Bone marrow (tissue), 2 donors: ENCODE measurements at places on chromosomes 7 and 10.

DNA sequence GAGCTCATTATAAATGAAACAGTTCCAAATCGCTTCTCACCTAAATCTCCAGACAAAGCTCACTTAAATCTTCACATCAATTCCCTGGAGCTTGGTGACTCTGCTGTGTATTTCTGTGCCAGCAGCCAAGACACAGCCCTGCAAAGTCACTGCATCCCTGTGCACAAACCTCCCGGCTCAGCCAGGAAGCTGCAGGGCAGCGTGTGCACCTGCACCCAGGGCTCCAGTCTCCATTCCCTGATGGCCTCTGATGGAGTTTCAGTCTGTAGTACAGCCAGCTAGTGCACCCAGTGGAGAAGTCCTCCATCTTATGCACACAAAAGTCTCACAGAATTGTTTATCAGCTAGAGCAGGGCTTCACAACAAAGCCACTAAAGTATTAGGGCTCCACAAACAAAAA lies 51.1 kb upstream of the PRSS58 start:
- DNase-seq, result no peak

- DNase-seq, result no peak
Measured at GRCh38 chr7:34165927-34166550, 260.7 kb downstream of the BMPER start.

GRCh38 chr7:11636274-11636673 lies 195.7 kb downstream of the THSD7A start:
- DNase-seq, result no peak

DNA sequence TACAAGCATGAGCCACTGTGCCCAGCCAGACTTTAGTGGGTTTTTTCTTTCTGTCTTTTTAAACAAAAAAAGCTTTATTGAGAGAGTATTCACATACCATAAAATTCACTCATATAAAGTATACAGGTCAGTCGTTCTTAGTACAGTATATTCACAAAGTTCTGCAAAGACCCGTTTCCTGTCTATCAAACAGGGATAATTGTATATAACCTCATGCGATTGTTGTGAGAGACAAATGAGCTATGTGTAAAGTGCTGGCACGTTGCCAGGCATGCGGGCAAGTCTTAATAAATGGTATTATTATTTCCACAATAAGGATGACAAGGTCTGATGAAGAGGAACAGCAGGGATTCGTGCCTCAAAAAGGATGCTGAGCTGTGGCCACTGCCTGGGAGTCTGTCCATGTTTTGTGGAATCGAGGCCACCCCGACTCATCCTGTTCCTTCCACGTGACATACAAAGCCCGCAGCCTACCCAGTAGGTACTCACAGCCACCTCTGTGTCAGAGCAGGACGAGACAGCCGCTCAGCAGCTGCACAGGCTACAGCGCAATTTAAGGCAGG lies 51.6 kb downstream of the SMKR1 start:
- no peak for DNase-seq

DNA sequence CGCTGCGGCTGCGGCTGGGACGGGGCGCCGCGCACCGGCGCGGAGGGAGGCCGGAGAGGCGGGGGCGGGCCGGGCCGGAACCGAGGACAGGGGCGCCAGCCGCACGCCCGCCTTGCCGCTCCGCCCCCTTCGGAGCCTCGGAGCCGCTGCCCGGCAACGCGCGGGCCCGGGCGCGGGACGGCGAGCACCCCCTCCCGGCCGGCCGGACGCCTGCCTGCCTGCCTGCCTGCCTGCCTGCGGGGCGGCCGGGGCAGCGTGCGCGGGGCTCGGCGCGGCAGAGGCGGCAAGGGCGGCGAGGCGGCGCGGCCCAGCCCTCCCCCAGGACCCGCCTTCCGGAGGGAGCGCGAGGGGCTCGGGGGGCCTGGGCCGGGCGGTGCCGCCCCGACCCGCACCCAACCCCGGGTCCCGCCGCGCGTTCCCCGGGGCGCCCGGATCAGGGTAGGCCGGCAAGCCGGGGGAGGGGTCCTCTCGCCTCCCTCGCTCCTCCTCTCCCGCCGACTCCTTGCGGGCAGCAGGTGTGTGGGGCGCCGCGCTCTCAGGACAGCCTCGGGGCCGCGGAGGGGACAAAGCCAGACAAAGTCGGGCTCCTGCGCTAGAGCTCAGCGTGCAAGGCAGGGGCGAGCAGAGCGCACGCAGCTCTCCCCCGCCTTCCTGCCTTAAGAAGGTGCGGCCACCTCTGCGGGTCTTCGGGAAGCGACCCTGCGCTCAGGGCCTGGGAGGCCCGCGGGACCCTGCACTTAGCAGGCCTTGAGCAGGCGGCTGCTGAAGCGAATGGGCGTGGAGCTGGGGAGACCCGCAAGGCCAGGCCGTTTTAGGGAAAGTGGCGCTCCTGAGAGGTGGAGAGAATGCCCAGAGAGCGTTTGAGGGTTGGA lies at the start of gene KIAA1549:
Gene KIAA1549, minus strand, starts transcription at position 58 of the 872 bp plus-strand sequence. CDS start 120 bp downstream, outside the sequence.
- no peak for DNase-seq

DNA sequence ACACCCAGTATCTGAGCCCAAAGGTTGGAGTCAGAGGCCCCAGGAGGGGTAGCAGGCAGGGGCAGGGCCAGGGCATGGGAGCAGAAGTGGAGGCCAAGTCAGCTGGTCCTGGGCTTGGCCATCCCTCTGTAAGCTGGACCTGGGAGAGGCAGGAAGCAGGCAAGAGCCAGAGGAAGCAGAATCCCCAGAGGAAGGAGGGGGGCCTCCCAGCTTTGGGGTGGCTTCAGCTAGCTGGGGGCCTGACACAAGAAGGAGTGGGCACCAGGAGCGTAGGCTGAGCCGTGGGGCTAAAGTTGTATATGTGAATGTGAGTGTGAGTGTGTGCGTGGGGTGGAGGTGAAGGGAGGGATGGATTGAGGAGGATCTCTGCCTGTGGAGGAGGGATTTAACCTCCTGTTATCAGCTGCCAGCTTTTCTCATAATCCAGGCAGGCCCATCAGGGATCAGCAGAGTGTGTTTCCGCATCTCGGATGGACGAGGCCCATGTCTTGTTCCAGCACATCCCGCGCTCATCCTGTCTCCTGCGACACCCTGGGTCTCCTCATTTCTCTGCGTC lies 54.0 kb downstream of the NEURL1 start:
- no peak for DNase-seq

- no peak for DNase-seq
Measured at GRCh38 chr10:35643151-35644049, 1.3 kb upstream of the FZD8 start.

DNA sequence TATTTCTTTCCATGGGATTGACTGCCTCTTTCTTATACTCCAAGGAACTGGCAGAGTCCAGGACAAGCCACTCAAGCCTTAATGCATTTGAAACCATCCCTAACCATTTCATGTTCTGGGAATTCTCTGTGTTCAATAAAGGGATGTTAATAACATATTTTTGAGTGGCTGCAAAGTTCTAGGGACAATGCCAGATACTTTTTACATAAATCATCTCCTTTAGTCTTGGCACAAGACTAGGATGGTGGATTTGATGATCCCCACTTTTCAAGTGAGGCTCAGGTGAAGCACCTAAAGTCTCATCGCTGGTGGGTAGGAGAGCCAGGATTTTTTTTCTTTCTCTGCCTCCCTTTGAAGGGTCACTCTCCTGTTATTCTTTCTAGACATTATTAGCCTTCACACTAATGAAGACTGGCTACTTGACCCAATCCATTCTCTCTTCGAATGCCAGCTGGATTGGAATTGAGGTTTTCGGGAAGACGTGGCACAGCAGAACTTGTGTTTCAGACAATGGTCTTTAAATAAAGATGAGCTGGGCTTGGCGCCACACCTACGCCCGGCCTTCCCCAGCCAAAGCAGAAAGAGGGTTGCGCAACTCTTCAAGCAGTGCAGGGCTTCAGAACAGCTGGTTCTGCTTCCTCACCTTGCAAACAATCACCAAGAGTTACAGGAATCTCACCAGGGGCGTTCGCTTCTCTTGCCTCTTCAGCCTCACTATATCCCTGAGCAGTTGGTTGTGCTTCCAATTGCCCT lies 73.8 kb upstream of the BMPER start:
- no peak for DNase-seq

DNA sequence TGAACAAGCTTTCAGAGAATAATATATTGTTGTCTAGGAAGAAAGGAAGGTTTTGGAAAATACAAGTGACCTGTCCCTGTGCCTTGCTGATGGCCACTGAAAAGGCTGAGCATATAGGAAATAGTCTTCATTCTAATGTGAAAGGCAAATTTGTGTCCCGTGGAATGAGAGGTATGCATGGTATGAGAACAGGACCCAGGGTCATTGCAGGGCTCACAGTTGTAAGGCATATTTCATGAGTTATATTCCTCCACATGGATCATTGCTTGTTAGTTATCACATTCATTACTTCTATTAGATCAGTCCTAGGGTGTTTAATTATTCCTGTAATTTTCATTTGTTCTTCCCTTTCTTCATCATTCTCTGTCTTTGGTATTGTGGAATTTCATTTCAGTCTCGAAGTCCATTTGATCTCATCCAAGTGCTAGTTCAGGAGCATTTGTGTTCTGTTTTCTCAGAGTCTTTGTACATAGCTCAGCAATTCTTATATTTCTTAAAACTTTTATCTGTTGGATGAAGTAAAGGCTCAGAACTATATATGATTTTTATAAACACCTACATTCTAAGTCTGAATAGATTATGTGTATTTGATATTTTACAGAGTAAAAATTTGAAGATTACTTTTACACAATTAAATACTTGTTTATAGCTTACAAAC lies 39.4 kb upstream of the ARHGAP21 start:
- DNase-seq, result no peak

DNA sequence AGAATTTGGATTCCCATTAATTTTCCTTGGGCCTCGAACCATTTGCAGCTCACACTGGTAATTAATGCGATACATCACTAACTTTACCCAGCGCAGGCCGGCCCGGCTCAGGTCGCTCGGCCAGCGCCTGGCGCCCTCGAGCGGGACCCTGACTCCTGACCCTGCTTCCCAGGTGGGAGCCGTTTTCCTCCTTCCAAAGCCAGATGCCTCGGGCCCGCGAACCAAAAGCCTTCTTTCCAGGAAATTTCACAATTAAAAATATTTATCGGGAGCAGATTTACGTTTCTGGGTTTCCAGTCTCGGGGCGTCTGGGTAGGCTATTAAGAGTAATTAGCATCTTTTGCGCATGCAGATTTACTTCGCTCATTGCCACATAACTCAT lies 12.2 kb downstream of the LBX1 start:
- no peak for DNase-seq

DNA sequence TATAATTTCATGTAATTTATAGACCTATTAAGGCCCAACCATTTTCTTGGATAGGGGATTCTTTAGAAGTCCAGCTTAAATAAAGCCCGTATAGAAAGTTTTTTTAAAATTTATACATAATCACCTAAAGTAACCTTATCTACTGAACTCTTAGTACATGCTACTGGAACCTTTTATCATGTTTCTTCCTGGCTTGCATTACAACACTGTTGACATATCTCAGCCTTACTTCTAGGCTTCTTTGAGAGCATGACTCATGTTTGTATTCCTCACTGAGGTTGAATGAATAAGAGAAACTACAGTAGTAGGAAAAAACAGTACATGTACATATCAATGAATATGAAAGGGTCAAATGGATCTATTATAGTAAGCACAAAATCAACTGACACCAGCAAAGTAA lies 8.2 kb upstream of the MAGI2 start:
- DNase-seq, result no peak
